ENCODE measurements at places on chromosomes 3 and 15.

DNA sequence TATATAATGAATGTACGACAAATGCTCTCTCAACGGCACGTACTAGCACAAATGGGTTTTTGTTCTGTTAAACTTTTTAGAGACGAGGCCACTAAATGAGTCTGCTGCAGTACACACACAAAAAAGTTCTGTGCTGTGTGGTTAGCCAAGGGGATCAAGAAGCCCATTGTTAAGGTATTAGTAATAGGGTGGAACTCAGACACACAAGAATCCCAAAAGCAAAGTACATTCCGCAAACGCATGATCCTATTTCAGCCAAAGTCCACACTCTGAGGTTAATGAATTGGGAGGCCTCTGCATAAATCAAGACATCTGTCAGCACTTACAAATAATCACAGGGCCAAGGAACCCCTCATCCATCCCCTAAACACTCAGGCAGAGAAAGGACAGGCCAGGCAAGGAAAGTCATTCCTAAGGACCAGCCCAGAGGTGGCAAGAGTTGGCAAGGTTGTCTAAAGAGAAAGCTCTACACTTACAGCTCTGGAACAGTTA is 12.1 kb downstream of the OSBPL10 start:
- DNase-seq: peak; percentile 96

- peak; percentile 55 for DNase-seq
Measured at GRCh38 chr3:125024817-125025216, 31.0 kb downstream of the HEG1 start.

DNA sequence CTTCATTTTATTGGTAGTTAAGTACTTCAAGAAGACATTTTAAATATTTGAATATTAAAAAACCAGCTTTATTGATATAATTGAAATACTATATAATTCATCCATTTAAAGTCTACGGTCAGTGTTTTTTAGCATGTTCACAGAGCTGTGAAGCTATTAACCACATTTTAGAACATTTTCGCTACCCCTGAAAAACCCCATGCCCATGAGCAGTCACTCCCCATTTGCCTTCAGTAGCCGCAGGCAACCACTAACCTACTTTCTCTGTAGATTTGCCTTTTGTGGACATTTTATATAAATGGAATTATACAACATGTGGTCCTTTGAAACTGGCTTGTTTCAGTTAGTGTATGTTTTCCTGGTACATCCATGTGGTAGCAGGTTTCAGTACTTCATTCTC is 55.7 kb downstream of the GPR171 start:
- DNase-seq: no peak

- peak; percentile 44 for DNase-seq
Measured at GRCh38 chr15:51267051-51267702, 71.2 kb downstream of the CYP19A1 start.

- peak; percentile 8 for DNase-seq
Measured at GRCh38 chr15:96328181-96328876, 2.2 kb upstream of the NR2F2 start.

- DNase-seq: peak; percentile 81
Measured at GRCh38 chr15:101675796-101676582, 23.8 kb upstream of the TM2D3 start.

DNA sequence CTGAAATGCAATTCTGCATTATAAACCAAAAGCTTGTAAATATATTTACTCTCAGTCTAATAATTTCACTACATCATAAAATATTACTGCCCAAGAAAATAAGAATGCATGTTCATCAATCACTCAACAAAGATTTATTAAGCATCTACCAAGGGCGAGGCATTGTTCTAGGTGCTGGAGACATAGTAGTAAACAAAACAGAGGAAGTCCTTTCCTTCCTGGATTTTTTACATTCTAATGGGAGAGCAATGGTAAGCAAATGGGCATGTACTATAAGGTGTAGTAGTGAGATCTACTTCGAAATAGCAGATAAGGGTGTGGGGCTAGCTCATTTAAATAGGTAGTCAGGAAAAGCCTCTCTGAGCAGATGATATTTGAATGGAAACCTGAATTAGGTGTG is 10.8 kb upstream of the ZFYVE19 start:
- no peak for DNase-seq

DNA sequence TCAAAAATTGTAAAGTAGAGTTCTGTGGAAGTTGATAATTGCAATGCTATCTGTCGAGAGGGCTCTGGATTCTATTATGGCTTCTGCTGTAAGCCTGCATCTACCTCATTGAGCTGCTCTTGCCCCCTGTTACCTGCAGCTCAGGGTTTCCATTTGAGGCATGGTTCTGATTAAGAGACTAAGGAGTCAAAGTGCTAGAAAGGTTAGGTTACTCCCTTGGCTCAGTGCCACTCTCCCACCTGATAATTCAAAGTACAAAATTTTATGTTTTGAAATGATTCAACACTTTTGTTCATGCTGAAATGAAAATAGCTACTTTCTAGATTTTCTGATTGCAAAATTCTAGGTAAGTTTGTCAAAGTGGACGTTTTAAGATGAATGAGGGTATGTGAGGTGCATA is 220.5 kb upstream of the SATB1 start:
- no peak for DNase-seq

GRCh38 chr3:29311795-29312194 is 30.9 kb downstream of the RBMS3 start:
- DNase-seq: no peak

- no peak for DNase-seq
Measured at GRCh38 chr15:77773903-77774302, 141.2 kb upstream of the LINGO1 start.

DNA sequence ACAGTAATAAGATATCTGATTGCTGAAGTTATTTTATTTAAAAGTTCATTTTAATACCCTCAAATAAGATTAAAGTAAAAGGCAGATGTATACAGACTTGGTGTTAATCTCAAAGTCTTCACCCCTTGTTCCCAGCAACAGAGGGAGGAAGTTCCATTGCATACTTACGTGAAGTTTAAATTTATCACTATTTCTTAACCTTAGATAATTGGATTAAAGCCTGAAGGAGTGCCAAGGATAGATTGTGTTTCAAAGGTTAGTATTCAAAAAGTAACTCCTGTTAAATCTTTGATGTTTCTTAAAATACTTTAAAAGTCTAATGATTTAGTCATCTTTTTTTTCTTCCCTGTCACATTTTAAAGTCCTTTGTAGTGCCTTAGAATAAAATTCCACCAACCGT is 39.3 kb downstream of the ATP1B3 start:
- DNase-seq: no peak

GRCh38 chr3:144294659-144295538 is 323.3 kb downstream of the DIPK2A start:
- DNase-seq: no peak

GRCh38 chr3:31469385-31469784 is 63.3 kb upstream of the STT3B start:
- DNase-seq: no peak

DNA sequence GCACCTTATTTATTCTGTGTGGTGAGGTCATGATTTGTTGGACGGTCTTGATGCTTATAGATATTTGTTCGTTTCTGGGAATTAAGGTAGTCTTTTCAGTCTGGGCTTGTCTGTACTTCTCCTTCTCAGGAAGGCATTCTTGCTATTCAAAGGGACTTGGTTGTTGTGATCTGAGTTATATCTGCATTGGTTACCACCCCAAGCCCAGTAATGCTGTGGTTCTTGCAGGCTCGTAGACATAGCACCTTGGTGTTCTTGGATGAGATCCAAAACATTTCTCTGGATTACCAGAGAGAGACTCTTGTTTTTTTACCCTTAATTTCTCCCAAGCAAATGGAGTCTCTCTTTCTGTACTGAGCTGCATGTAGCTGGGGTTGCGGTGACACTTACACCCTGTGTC is 128.0 kb upstream of the CBLB start:
- DNase-seq: peak; percentile 24

GRCh38 chr3:112746675-112747280 is 99.9 kb downstream of the CD200R1L start:
- no peak for DNase-seq

DNA sequence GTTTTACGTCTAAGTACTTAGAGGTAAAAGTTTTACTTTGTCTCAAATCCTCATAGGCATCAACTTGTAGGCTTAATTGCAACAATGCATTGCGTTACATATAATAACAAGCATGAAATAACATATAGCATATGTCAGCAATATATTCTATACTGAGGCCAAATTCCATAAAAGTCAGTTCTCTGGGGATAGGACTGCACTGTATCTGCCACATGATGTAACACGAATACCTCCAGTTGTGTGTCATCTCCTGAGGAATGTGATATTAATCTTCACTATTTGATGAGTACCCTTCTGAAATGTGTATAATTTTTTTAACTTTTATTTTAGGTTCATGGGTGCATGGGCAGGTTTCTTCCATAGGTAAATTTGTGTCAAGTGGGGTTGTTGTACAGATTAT is 126.4 kb downstream of the IMPG2 start:
- DNase-seq: no peak

DNA sequence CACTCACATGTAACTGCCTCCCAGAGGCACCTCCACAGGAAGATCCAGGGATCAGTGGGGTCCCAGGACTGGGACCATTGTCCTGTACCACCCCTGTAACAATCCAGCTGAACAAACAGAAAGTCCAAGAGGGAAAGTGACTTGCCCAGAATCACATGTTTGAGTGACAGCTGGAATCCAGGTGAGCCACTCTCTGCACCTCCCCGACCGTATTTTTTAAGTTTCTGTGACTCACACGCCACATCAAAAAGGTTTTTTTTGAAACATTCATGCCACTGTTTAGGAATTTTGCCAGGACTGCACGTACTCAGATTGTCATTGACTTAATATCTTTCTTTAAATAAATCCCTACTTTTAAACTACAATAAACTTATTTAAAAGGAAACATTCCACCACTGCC is 9.8 kb upstream of the SLC6A1 start:
- DNase-seq: peak; percentile 46

DNA sequence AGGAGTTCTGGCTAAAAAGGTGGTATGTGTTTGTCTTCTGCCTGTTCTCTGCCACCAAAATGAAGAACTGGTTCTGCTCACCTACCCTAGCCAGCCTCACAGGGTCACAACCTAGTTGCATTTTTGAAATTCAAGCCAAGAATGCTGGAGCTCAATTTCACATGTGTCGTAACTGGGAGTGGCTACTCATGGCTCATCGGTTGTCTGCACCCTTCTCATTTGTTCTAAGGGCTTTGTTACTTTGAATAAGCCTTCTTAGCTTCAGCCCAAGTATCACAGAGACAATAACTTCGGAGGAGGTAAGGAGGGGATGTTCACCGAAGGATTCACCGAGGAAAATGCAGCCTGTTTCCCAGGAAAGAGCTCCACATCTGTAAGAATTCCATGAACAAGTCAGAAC is 134.3 kb upstream of the RARB start:
- DNase-seq: no peak

DNA sequence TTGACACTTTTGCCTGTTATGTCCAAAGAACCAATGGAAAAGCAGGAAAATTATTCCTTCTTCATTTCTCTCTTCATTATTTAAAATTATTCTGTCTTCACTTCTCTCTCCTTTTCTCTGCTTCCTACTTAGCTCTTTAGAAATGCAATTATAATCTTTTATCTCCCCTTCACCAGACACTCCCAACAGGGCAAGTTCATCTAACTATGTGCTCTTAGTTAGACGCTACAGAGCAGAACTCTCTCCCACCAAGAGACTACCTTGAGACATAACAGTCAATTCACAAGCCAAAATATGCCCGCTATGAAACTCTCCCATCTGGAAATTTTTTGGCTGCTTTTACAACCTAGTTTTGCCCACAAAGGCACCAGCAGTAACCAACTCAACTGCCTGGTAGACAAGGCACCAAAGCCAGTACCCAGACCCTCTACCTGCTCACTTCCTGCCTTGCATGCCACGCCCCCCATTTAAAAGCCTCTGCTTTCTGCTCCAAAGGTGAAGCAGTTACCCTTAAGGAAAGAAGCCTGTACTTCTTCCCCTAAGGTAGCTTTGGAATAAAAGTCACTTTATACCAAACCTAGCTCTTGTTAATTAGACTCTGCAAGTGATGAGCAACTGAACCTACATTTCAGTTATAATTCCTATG is 28.1 kb downstream of the CCRL2 start:
- DNase-seq: no peak

DNA sequence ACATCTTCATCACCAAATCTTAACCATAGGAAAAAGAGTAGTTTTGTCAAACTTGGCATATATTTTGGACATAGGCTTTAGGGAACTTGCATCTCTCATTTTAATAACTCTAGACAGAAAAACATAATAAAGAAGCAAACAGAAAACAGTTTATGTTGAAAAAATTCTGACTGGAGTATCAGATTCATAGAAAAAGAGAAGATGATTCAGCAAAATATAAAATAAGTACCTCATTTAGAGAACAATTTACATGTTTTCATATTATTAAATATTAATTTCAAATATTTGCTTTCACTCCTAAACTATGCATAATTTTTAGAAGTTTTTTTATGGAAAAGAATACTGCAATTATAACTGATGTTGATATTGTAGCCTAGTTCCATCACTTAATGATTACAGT is 12.5 kb downstream of the SATB1 start:
- no peak for DNase-seq

All from astrocyte of the hippocampus (primary cell).